ENCODE measurements at places on chromosomes 3 and 15.

- DNase-seq = no peak
These were observed 9.7 kb upstream of the ARHGEF26 start for GRCh38 chr3:154111365-154111935.

GRCh38 chr3:165814380-165814779 lies 22.8 kb downstream of the BCHE start:
- no peak for DNase-seq

DNA sequence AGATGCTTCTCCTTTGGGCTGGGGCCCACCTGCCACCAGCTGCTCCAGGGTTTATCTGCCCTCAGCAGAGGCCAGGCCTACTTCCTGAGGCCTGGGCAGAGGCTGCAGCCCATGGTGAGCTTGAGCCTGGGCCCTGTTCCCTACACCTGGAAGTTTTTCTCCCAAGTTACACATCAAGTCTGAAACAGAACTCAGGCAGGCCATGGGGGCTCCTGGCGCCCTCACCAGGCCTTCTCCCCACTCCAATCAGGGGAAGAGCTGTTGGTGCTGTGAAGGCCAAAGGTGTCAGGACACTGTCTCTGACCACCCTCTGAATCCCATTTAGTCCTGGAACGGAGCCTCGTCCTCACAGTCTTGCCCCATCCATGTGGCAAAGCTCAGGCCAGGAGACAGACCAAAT lies 7.3 kb downstream of the VWA5B2 start:
- no peak for DNase-seq

- DNase-seq = no peak
These were observed 46.6 kb downstream of the GSK3B start for GRCh38 chr3:120047686-120048085.

Measured in Caki2 (cell line).